ENCODE measurements at places on chromosomes 1 and 21.

DNA sequence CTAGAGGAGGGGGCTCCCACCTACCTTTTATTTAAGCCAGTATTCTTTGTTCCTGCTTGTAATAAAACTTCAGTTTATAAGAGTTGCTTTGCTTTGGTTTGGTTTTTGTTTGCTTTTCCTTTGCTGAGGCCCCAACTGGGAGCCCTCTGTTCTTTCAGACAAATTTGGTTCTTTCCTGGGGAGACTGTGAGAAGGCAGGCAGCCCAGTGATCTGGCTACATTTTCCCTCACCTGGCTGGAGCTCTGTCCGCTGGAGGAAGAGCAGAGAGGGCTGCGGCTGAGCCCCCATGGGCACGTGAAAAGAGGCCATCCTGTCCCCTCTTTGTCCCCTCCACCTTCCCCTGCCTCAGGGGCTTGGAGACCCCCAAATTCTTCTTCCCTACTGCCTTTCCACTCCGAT, 7.3 kb upstream of the SFN start:
- no peak for DNase-seq

DNA sequence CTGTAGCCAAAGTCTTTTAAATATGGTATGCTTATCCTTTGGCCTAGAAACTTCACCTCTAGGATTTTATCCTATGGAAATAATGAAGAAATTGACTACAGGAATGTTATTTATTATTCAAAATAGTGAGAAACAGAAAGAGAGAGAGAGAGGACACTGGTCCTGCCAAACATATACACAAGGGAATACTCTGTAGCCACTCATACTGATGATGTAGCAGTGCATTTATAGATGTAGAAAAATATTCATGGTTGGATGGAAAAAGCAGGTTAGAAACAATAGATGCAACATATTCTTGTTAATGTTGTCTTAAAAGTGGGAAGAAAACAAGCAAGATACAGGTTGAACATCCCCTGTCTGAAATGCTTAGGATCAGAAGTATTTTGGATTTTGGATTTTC, 22.2 kb upstream of the EPHB2 start:
- no peak for DNase-seq

DNA sequence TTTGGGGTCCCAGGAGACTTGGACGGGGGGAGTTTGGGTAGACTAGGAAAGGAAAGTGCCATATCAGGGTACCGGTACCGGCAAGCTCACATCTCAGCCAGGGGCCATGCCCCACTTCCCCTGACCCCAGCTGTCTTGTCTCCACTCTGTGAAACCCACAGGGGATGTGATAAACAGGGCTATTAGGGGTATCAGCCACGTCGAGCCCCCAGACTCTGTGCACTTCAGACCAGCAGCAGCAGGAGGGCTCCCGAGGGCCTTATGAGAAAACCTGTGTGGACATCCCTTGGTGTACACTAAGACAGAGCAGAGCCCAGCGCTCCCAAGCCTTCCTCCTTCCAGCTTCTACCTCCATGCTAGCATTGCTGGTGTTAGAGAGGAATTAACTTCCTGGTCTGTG, 46.3 kb downstream of the TNNT2 start:
- DNase-seq = no peak

- DNase-seq = no peak
Observed at GRCh38 chr1:186225096-186225495, 150.0 kb downstream of the TPR start.

- DNase-seq = no peak
Observed at GRCh38 chr1:228212415-228212965, 4.6 kb downstream of the OBSCN start.

GRCh38 chr1:163039707-163040093, 29.5 kb upstream of the RGS4 start:
- no peak for DNase-seq

DNA sequence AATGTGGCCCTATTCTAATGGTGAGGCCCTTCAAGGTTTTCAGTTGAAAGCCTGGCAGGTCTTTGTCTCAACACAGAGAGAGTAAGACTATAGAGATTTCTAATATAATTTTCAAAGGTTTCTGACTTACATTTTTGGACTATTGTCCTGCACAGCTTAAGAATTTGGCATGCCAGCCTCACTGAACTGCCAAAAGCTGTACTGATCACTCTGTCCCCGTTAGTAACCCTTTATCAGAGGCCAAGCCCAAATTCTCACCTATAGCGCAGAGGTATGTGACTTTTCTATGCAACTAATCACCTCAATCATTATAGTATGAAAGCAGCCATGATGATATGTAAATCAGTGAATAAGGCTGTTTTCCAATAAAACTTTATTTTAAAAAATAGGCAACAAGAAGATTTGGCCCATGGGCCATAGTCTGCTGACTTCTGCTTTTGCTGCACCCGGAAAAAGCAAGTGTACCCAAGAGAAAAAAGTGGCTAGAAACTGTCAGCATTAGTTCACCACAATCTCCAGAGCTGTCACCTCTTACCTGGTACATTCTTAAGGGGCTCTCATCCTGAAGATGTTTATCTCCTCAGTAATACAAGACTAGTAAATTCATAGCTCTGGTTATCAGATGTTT, 85.4 kb downstream of the PIGK start:
- DNase-seq = no peak

DNA sequence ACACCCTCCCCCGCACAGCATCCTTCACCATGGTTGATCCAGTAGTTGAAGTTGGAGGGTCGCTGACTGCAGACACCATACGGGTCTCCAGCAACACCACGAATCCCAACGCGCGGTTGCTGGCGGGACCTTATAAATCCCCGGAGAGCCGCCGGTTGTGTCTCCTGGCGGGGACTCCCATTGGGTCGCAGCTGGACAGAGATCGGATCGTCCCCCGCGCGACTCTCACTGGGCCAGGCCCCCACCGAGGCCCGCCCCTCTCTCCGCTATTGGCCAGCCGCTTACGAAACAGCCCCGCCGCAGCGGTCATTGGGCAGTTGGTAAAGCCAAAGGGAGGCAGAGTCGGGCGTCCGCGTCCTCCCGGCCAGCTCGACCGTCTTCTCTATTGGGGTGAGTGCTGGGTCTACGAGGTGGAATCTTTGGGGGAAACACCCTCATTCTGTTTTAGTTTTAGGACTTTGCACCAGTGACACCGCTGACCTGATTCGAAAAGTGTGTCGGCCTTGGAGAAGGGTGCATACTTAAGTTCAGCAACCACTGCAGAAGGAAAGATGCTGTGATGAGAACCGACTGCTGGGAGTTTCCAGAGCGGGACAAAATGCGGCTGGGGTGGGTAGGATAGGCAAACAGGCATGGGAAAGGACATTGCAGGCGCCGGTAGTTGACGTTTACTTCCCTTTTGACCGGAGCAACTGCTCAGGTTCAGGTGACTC, 27.4 kb downstream of the RABIF start:
- DNase-seq = peak; percentile 5
